WERI-Rb-1 (cell line): ENCODE measurements at places on chromosomes 16 and 17.

GRCh38 chr17:66980896-66981295 lies 16.4 kb downstream of the CACNG4 start:
- DNase-seq = no peak

- DNase-seq = no peak
These were observed 345.4 kb downstream of the SOX9 start for GRCh38 chr17:72466199-72466598.

DNA sequence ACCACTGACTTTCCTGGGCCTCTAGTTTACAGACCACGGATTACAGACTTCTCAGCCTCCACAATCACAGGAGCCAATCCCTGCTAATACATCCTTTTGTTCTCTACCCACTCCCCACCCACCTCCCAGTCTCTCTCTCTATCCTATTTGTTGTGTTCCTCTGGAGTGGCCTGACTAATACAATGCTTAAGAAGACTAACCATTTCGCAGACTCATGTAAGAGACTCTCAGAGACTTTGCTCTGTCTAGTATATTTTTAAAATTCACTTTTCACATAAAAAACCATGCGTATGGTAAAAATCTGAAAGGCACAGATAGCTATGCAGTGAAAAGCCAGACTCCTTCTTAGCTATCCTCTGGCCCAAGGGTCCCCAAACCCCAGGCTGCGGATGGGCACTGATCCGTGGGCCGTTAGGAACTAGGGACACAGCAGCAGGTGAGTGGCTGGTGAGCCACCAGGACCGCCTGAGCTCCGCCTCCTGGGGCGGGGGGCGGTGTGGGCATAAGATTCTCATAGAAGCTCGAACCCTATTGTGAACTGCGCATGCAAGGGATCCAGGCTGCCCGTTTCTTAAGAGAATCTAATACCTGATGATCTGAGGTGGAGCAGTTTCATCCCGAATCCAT lies 7.6 kb downstream of the PIK3R6 start:
- DNase-seq = no peak

DNA sequence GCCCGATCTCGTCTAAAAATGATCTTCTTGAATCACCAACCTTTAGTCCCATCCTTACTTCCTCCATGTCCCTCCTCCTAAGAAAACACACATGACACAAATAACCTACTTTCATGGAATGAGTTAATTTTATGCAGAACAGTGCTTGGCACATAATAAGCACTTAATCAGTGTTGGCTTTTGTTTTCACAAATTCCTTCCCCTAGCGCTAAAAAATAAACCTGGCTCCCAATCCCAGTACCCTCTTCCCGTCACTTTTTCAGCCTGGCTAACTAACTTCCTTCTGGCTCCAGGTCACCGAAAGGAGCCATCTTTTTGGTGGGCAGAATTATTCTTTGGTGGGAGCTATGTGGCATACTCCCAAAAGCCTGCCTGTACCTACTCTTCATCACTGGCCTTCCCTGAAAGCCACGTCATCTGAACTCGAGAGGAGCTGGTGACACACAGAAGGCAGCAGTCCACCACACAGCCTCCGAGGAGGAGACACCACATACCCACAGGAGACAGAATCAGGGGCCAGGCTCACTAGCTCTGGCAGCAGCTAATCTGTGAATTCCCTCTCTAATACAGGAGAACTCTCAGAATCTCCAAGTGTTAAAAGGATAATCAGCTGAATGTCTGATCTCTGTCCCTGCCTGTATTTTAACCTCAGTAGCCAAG lies 114.5 kb downstream of the SMG6 start:
- DNase-seq = no peak

DNA sequence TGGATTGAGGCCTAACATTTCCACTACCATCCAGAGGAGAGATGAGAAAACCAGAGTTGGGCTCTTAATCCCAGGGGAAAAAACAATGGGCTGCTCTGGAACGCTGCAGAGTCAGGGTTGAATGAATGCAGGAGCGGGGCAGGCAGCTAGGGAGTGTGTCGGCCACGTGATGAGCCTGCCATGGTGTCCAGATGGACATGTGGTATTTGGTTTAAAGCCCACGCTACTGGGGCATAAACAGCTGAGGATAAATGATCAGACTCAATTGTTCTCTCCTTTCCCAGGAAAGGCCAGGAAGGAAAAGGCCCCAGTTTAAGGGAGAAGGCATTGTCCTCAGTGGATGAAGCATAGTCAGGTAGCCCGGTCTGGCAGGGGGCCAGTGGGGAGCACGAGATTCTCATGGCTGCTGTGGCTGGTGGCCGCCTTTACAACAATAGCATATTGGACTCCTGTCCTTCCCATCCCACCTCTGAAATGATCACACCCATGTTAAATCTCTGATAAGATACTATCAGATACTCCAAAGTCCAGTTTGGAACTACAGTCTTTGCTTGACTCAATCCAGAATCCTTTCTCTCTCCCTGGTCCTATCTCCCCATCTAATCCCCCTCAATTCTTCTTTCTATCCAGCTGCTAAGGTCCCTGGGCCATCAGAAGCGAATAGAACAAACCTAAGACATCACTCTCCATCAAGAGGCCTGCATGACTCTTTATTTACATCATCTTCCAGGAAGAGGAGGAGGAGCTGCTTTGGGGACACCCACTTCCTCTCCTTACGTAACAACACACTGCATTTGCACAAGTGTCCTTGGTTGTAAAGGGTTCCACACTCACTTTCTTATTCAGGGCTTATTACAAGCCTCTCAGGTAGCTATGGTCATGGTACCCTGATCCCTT lies 20.4 kb downstream of the CA4 start:
- DNase-seq = peak; percentile 68

DNA sequence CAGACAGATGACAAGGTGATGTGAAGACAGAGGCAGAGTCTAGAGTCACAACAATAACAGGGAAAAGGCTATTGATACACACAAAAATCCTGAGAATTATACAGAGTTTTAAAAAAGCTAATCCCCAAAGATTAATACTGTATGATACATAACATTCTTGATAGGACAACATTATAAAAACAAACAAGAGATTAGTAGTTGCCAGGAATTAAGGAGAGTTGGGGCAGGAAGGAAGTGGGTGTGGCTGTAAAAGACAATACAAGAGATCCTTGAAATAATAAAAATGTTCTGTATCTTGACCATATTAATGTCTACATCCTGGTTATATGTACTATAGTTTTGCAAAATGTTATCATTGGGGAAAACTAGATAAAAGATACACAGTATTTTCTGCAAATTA lies 309.5 kb upstream of the PMFBP1 start:
- DNase-seq = no peak

GRCh38 chr16:12066823-12067222 lies 90.3 kb downstream of the SNX29 start:
- DNase-seq = no peak

- DNase-seq = no peak
These were observed 168.4 kb downstream of the ENGASE start for GRCh38 chr17:79242873-79243602.

GRCh38 chr17:79251824-79252223 lies 177.2 kb downstream of the ENGASE start:
- no peak for DNase-seq

DNA sequence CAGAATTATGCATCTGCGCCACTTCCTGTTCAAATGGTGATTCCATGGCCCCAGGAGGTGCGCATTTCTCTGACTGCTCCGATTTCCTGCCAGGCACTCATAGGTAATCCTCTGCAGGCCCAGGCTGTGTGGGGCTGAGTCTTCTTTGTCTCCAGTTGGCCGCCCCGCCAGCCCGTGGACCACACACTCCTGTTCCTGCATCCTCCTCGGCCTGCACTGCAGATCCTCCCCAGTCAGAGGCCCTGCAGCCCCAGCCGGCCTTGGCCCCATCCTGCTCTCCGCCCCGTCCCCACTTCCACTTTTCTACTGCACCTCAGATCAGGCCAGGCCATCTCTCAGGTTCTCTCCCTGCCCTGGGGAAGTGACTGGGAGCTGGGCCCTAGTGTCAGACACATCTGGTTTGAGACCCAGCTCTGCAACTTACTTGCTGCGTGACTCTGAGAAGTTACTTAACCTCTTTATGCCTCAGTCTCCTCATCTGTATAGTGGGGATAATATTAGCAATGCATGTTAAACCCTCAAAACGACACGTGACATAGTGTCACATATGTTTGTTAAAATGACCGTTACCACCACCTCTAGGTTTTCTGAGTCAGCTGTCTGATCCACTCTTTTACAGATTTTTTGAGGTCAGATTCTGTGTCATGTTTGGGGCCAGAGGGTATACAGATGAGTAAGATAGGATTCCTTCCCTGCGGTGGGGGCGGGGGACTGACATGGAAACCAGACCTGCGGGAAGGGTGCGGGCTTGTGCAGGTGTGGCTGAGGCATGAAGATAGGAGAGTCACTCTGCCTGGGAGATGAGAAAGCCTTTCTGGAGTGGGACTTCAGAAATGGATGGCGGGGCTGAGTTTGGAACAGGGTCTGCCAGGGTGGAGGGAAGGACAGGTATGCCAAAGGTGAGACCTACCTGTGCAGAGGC lies 12.8 kb downstream of the RAB11FIP4 start:
- no peak for DNase-seq

GRCh38 chr16:58264961-58265479 lies 29.8 kb downstream of the PRSS54 start:
- DNase-seq = no peak
